ENCODE measurements at places on chromosomes 6 and 20.

DNA sequence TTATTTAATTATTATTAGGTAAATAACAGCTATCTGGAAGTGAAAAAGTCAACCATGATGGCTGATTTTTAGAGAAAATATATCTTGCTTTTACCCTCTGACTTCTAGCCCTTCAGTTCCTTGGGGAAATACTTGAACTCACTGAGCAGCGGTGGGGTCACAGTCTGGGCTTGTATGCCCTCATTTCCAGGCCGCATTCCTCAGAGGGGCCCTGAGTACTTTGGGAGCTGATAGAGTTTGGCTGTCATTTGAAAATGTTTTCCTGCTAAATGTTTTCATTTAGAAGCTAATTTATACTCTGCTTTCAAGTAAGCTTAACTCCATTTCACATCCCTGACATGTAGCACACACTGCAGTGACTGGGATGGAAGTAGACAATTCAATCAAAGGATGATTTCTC lies 1028.5 kb downstream of the KIF16B start:
- DNase-seq: no peak

DNA sequence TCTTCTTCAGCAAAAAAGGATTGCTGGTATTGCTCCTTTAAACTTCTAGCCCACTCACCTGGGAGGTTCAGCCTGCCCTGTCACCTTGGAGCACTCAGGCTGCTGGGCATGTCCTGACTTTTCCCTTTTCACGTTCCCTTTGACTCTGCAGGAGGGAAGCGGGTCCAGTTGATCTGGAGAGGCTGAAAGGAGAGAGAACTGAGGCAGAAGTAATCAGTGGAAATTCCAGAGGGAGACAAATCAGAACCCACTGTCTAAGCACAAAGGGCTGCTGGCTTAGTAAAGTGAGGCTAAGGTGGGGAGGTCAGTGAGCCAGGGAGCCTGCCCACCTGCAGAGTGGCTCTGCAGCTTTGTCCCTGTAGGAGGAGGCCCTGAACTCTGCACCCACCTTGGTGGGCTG lies 9.7 kb upstream of the SYNDIG1 start:
- DNase-seq: no peak

GRCh38 chr6:69866770-69867638 lies 648 bp downstream of the COL19A1 start:
- peak; percentile 56 for DNase-seq

DNA sequence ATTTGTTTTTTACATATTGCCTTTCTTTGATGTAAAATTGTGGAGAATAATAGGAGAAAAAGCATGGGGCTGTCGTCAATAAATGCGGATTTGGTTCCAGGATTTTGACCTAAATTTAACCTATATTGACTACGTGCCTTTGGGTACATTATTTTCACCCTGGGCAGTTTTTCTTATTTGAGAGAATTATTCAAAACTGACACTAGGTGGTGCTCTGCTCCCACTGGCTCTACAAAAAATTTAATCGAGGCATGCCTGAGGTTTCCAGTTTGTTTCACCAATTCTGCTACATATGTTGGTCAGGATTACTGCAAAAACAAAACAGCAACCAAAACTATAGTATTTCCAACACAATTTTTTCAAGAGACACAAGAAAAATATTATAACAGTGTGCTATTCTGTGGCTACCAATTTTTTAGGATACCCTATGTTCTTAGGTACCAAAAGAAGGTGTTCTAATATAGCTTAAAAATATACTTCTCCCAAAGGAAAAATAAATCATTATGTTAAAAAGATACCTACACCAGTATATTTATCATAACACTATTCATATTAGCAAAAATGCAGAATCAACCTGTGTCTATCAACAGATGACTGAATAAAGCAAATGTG lies 48.6 kb upstream of the FABP7 start:
- DNase-seq: no peak

DNA sequence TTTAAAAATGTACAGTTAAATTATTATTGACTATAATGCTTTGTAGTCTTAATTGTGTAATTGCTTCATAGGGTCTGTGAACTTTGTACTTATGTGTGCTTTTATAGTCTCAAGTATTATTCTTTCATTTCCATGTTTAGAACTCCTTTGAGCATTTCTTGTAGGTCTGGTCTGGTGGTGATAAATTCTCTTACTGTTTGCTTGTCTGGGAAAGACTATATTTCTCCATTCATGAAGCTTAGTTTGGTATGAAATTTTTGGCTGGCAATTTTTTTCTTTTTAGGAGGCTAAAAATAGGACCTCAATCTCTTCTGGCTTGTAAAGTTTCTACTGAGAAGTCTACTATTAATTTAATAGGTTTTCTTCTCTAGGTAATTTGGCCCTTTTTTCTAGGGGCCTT lies 67.4 kb downstream of the CCDC170 start:
- DNase-seq: no peak

DNA sequence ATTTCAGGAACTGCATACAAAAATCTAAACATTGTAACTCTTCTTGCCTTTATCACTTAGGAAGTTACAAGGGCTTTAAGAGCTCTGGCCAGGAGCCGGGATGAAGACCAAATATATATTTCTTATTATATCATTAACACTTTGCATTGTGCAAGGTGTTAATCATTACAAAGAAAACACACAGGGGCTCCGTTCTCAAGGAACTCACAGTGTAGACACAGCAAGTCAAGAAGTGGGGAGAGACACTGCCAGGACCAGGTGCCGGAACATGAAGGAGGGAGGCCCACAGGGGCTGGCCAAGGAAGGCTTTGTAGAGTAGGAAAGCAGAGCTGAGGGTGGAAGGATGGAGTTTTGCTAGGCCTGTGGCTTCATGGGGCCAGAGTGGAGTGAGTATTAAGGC lies 17.4 kb downstream of the ITPR3 start:
- no peak for DNase-seq

GRCh38 chr6:8392569-8392968 lies 42.8 kb downstream of the SLC35B3 start:
- DNase-seq: no peak

- DNase-seq: no peak
Measured at GRCh38 chr20:43536817-43537440, 21.9 kb upstream of the SGK2 start.

DNA sequence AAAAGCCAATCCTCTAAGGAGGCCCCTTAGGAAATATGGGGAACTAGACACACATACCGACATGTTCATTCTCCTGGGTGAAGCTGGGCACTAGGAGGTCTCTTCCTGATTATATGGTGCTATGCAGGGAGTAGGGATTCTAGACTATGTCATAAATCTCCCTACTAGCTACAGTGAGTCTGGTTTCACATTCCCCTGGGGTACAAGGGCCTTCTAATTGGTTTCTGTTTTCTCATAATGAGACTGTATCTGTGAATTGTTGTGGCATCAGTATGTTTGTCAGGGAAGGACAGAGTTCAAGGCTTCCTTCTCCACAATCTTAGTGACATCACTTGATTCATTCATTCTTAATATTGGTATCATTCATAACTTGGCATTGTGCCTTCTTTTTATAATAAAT lies 103.5 kb downstream of the TINAG start:
- no peak for DNase-seq

- DNase-seq: no peak
Measured at GRCh38 chr6:7138046-7138531, 30.3 kb downstream of the RREB1 start.

GRCh38 chr6:134178161-134179044 lies 126.0 kb upstream of the SLC2A12 start:
- DNase-seq: peak; percentile 80

GRCh38 chr6:20810727-20811108 lies 276.5 kb downstream of the CDKAL1 start:
- DNase-seq: no peak

DNA sequence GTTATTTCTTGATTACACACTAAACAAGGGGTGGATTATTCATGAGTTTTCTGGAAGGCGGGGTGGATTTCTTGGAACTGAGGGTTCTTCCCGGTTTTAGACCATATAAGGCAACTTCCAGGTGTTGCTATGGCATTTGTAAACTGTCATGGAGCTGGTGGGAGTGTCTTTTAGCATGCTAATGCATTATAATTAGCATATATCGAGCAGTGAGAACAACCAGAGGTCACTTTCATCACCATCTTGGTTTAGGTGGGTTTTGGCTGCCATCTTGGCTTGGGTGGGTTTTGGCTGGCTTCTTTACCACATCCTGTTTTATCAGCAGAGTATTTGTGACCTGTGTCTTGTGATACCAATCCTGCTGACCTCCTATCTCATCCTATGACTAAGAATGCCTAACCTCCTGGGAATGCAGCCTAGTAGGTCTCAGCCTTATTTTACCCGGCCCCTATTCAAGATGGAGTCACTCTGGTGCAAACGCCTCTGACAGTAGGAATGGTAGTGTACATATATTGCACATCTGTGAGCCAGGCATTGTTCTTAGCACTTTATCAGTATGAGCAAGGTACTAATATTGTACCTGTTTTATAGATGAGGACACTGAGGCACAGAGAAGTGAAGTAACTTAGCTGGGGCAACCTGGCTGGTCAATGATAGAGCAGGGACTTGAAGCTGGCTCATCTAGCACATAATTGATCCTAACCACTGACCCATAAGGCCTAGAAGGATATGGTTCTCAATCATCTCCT lies 203.7 kb downstream of the NFATC2 start:
- DNase-seq: no peak

GRCh38 chr20:10662661-10663458 lies 10.9 kb downstream of the JAG1 start:
- no peak for DNase-seq

- DNase-seq: no peak
Measured at GRCh38 chr6:24766680-24767462, 7.9 kb upstream of the GMNN start.

DNA sequence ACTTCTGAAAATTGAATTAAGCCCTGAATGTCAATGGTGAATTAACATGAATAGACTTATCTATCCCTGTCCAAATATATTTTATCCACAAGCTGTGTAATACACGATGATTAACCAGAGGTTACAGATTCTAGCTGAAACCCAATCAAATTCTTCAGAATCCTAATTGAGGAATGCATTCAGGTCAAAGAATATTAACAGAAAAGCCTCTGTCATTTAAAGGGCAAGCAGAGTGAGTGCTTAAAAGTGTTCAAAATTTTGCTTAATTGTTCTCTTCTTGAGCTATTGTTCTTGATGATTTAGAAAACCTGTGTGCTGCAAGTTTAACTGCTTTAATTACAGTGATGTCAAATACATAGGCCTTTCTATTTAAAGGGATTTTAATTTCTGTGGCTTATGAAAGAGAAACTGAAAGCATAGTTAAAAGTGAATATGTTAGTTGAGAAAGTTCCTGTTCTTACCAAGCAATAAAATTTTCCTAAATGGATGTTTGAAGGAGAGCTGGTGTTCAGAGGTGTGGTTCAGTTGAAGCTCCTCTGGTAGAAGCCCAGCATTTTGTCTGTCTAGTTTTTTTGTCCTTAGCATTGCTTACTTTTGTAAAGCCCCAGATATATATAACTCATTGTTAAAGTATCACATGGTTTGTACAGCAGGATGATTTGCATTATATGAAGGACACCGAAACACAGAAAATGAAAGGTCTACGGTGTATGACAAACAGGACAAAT lies 466.3 kb upstream of the PLCB4 start:
- no peak for DNase-seq

- DNase-seq: no peak
Measured at GRCh38 chr6:158766621-158767455, 52.3 kb downstream of the EZR start.

- DNase-seq: no peak
Measured at GRCh38 chr6:111759836-111760785, 113.1 kb downstream of the FYN start.

- DNase-seq: no peak
Measured at GRCh38 chr6:71226151-71226550, 62.5 kb upstream of the OGFRL1 start.

- no peak for DNase-seq
Measured at GRCh38 chr6:7512320-7512719, 29.2 kb upstream of the DSP start.

GRCh38 chr20:62845416-62846160 lies 16.0 kb downstream of the TCFL5 start:
- DNase-seq: no peak

DNA sequence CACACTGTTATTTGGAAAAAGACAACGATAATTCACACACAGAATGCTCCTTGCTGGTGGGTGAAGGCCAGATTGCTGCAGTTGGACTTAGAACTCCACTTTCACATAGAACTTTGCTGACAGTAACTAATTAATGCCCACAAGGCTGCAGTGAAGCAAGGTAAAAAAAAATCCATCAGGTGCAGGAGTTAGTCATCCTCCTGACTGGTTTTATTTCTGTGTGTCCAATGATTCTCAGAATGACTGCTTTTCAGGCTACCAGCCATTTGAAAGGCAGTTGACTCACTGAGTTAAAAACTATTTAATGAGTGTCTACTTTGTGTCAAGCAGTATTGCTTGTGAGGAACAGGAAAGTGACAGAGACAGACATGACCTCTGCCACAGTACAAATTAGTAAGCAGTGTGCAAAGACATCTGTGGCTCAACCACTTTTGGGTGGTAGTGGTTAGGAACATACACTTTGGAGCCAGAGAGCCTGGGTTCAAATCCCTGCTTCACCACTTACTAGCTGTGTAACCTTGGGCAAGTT lies 41.9 kb downstream of the ELOVL5 start:
- peak; percentile 56 for DNase-seq

DNA sequence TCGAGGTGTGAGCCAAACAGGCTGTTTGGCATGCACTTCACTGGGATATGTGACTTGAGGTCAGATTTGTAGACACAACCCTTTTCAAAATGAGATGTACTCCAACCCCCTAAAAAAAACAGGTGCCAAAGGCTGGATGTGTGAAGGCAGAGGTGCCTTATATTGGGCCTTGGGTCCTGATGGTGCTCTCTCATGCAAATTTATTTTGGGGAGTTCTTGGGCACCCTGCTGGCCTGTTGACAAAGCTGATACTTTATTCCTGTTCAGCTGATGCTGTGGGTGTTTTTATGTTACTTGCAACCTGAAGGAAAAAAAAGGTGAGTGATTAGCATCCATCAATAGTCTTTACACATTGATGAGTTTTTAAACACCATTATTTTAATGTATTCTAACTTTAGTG lies 121.5 kb downstream of the DNAH8 start:
- no peak for DNase-seq

- peak; percentile 21 for DNase-seq
Measured at GRCh38 chr6:17580518-17581048, 19.5 kb upstream of the FAM8A1 start.

GRCh38 chr20:2523919-2524708 lies 12.3 kb upstream of the TMC2 start:
- peak; percentile 95 for DNase-seq

Data from activated CD4-positive, alpha-beta T cell treated with anti-CD3 and anti-CD28 coated beads, Interleukin-2, amount 50 U/mL, for 48 hours (primary cell).